ENCODE measurements at places on chromosomes 6 and 20.

DNA sequence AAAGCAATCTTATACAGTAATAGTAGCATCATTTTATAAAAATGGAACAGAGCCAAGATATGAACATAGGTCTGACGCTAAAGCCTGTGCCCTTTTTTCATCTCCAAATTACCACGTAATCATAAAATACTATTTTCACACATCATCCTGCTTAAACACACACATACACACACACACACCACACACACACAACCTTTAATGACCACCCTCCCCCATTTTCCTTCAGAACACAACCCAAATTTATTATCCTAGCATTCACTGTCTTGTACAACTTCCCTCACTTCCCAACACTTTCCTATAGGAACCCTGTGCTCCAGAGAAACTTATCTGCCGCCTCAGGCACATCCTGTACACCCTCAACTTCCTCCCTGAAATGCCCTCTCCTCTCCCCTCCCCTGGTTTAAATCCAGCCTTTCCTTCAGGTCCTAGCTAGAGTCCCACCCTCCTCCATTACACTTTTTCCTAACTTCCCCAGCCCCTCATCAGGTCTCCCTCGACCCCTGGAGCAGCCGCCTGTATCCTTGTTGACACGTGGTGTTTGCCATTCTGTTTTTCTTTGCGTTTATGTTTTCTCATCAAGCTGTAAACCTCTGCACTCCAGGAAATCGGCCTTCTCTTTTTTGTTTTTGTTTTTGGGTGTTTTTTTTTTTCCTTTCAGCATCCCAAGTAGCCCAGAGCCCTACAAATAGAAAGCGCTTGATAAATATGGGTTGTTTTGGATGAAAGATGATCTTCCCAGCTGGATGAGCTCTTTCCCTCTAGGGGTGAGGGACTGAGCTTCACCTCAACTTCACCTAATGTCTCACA, 968 bp upstream of the MMP24 start:
- DNase-seq = no peak

DNA sequence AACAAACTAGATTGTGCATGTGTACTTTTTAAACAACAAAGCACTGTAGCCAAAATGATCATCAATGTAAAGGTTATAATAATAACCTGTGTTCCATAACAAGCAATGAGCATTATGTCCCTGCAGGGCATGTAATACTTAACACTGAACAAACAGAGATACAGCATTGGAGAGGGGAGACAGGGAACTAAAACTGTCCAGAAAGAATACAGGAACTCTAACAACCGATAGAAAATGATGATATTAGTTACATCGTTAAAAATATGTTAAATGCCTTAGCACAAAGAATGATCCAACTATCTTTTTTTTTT, 80.5 kb downstream of the COL9A1 start:
- no peak for DNase-seq

- no peak for DNase-seq
Measured at GRCh38 chr6:40585223-40585622, 1.9 kb downstream of the LRFN2 start.

- DNase-seq = no peak
Measured at GRCh38 chr6:121437851-121438651, 2.6 kb downstream of the GJA1 start.

- DNase-seq = no peak
Measured at GRCh38 chr6:113908801-113909200, 51.7 kb downstream of the MARCKS start.

- DNase-seq = peak; percentile 90
Measured at GRCh38 chr20:37901654-37902503, 1.0 kb upstream of the VSTM2L start.

DNA sequence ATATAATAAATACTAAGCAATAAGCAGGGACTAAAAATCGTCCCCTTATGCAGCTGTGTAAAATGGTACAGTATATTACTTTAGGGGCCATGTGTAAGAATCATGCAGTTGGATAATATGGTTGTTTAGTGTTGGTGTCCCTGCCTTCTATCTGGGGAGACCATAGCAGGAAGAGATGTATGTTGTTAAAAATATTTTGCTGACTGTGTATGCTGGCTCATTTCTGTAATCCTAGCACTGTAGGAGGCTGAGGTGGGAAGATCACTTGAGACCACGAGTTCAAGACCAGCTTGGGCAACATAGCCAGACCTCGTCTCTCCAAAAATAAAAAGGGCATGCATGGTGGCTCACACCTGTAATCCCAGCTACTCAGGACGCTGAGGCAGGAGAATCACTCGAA, 5.6 kb downstream of the PANK2 start:
- DNase-seq = no peak
